Muscle of leg (tissue), 16 donors: ENCODE measurements at places on chromosomes 1 and 21. TPM values are rescaled to one million over a fixed set of nuclear protein-coding genes. Genes with fewer than 3 reads are reported as not detected.

DNA sequence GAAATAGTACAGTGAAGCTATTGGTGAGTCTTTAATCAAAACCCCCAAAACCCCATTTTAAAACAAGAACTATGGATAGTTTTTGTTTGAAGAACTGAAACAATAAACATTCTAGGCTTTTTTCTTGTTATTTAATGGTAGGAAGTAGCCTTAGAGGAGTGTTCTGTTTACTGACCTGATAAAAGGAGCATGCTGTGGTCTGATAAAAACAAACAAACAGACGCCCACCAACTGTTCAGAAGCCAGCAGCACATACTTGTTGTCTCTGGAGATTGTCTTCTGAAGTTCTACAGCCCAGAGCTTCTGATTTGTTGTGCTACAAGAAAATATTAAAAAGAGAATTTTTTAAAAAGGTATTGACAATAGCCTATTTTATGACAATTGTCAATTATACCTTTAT lies 54.1 kb upstream of the CFAP298 start:
- no peak for DNase-seq

GRCh38 chr1:53220962-53221286 lies 490 bp upstream of the CZIB start:
- no peak for DNase-seq

- DNase-seq = no peak
Measured at GRCh38 chr1:41975850-41976569, 57.3 kb upstream of the HIVEP3 start.

GRCh38 chr1:6495041-6495441 lies 3.6 kb upstream of the PLEKHG5 start:
- DNase-seq = no peak

TNFRSF25 gene
- polyA plus RNA-seq = 18.3 TPM

DNA sequence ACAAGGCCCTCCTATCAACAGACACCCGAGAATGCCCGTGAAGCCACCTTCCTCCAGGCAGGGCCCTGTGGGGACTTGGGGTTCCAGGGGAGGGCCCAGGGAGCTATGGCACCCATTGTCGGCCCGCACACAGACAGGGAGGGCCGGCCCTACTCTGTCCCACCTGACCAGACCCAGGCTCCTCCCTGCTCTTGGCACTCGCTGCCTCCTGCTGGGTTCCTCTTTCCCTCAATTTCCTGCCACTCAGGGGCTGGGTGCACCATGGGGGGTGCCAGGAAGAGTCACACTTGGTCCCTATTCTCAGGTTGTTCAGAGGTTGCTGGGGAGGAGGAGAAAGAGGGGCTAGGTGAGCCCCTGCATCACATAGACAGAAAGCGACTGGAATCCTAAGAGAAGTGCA lies 8.0 kb upstream of the OXCT2 start:
- no peak for DNase-seq

HTR6 gene
- not detected for polyA plus RNA-seq

- DNase-seq = no peak
Measured at GRCh38 chr1:7810395-7810794, 26.3 kb downstream of the PER3 start.

DNA sequence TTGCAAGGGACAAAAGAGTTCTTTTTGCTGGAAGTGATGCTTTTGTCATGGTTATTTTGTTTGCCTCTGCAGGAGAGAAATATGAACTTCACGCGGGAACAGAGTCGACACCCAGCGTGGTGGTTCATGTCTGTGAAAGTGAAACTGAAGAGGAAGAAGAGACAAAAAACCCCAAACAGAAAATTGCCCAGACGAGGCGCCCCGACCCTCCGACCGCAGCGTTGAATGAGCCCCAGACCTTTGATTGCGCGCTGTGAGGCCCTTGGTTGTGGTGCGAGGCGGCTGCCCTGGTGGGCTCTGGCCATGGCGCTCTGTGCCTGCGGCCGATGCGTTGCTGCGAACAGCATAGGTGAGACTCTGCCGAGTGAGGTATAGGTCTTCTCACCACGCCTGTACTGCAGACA lies 20.9 kb upstream of the NCMAP start:
- no peak for DNase-seq

TCHHL1 gene
- not detected for polyA plus RNA-seq

- peak; percentile 58 for DNase-seq
Measured at GRCh38 chr21:25664491-25664931, 25.5 kb downstream of the JAM2 start.

- no peak for DNase-seq
Measured at GRCh38 chr1:219039682-219040154, 134.0 kb upstream of the LYPLAL1 start.

DNA sequence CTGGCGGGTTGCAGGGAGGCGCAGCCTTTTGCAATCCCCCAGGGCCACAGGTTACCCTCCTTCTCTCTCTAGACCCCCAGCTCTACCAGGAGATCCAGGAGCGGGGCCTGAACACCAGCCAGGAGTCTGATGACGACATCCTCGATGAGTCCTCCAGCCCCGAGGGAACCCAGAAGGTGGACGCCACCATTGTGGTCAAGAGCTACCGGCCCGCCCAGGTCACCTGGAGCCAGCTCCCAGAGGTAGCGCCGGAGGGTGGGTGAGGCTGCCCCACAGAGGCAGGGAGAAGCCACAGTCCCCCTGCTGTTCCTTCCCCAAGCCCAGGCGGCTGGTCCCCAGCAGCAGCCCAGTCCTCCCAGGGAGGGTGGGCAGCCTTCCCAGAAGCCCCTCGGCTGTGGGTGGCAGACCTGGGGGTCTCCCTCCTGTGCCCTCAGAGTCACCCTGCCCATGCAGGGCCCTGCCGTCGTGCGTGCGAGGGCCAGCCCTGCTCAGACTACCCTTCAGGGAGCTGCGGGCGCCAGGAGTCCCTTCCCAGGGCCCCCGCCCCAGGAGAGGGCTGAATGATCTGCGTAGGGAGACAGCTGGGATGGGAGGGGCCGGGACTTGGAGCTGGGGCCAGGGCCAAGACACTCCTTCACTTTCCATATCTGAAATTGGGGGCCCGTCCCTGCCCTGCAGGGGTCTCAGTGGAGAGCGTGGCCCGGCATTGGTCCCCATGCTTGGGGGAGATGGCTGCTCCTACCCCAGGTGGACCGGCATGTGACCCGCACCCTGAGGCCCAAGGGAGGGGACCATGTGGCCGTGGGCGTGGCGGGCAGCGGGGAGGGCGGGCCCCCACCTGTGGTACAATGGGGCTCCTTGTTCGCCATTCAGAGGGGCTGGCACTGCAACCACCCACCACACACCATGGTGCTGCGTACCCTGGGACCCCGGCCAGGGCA lies 12.9 kb downstream of the ARHGEF16 start:
- DNase-seq = no peak

CYP4A11 gene
- not detected for polyA plus RNA-seq

RFX5 gene
- 20.2 TPM for polyA plus RNA-seq
